ENCODE measurements at places on chromosomes 11 and 22.

GRCh38 chr11:111135101-111135500 lies 110.4 kb upstream of the POU2AF2 start:
- no peak for DNase-seq

GRCh38 chr11:69684651-69685050 lies 9.5 kb upstream of the LTO1 start:
- no peak for DNase-seq

DNA sequence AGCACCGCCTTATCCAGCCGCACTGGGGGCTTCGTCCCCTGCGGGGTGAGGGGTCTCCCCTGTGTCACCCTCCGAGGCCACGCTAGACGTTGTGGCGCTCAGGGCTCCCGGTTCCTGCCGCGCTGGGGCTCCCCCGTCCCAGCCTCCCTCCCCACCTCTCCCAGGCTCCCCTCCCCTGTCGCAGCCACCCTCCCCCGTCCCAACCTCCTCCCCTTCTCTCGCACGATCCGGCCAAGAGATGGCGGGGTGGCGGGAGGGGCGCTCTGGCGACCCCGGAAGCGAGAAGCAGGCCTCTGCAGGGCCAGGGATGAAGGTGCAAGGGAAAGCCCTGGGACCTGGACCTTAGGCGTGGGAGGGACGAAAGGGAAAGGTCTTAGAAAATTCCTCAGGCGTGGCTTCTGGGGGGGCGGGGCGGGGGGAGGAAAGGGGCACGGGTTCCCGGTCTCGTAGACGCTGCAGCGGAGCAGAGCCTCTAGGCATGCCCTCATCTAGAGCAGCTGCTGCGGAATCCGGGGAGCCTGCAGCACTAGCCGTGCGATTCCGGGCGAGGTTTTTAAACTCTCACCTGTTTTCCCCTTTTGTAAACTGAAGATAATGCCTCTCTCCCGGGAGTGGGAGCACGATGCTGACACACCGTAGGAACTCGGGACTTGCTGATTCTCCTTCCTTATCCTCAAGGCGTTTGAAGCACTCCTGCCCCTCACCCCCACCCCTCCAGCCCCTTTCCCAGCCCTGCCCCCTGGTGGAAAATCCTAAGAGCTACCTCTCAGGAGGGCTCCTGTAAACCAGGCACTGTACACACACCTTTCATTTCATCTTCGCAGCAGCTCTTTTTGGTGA lies 14.4 kb downstream of the KCNJ5 start:
- DNase-seq: no peak

DNA sequence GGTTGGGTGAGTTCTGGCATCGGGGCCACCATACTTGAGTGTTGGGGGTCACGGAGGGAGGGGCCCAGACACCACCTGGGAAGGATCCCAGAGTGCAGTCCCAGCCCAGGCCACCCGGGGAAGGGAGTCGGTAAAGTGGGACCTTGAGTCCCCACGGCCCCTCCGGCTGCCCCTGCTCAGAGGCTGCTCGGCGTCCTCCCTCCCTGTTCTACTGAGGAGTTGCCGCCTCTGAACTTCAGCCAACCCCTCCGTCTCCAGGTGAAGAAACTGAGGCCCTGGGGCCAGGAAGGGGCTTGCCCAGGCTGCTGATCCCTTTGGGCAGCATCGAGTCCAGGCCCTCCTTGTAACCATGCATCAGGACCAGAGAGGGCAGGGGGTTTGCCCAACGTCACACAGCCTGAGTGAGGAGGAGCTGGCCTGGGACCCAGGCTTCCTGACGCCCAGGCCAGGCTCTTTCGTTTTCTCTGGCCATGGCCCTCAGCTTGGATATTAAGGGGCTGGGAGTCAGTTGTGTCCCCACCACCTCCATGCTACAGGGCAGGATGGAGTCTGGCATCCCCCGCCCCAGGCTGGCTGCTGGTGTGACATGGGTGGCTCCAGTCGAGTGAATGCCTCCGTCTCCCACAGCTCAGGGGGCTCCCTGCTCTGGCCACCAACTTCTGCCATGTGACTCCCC lies 1.3 kb downstream of the PARVG start:
- DNase-seq: no peak

- no peak for DNase-seq
These were observed 7.5 kb downstream of the ROBO3 start for GRCh38 chr11:124872741-124873140.

DNA sequence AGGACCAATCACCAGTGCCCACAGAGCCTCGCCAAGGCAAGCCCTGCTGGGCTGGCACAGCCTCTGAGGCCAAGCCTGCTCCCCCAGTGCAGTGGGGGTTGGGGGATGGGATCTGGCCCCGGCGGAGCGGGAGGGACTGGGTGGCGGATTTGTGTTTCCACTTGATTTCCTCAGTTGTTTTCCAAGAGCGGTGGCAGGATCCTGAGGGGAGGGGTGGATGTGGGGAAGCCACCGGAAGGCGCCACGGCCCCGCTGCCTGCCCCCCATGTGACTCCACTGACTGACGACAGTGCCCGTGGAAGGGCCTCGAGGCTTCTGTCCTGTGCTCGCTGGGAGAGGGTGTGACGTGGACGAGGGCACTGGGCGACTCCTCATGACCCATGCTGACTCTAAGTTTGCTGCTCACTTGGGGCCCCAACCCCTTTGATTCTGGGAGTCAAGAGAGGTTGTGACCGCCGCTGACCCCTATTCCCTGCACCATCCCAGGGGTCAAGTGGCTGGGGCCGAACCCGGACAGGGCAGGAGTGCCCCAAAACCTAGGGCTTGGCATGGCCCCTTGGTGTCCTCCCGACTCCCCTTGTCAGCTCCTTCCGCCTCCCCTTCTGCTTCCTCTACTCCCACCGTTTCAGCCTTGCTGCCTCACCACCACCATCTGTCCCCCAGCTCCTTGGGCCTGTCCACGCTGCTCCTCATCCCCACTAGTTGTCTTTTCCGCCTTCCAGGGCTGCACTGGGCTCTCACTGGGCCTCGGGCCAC lies 23.5 kb upstream of the PICK1 start:
- no peak for DNase-seq

DNA sequence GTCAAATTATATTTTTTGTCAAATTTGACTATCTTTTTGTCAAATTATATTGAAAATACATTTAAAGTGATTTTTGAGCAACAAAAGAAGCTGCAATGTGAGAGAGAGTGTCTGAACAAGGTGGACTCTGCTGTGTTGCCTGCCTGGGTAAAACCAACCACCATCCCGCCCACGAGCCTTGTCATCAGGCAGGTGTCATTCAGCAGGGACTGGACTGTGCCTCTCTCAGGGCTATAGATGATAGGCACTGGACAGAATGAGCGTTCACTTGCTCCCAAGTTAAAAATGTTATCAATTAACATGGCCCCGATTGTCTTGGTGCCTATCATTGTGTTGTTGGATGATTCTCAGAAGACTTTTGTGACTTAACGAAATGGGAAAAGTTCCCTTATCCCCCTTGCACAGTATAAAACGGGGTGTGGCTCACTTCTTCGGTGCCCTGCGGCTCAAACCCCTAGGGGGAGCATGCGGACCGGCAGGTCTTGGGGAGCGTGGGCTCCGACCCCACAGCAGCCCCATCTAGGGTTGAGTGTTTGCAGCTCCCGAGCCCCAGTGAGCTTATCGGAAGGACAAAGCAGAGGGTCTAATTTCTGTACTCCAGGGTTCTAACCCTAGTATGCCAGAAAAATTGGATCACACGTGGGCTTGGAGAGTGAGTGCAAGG lies 1.7 kb downstream of the APOL5 start:
- no peak for DNase-seq

DNA sequence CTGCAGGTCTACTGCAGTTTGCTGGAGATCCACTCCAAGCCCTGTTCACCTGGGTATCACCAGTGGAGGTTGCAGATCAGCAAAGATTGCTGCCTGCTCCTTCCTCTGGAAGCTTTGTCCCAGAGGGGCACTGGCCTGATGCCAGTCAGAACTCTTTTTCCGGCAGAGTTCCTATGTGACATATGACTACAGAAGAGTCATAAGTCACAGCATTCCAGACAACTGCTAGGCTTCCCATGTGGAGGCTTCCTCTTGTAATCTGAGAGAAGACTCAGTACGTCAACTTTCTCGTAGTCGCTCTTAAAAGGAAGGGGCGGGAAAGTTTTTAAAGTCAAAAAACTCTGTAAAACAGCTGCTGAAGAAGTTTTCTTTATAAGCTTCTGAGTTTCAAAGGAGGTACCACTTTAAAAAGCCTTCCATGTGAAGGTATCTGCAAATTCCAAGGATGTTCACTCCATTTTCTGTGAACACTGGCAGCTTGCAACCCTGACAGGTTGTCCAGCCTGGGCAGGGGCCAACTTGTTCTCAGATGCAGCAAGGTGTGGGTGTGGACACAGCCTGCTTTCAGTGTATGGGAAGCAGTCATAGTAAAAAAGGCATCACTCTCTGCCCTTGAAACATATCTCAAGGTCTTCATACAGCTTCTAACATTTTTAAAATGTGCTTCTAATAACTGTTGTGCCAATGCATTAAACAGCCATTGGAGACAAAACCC lies 97.8 kb downstream of the ME3 start:
- DNase-seq: no peak

GRCh38 chr11:27672836-27673464 lies 27.3 kb downstream of the BDNF start:
- DNase-seq: no peak

DNA sequence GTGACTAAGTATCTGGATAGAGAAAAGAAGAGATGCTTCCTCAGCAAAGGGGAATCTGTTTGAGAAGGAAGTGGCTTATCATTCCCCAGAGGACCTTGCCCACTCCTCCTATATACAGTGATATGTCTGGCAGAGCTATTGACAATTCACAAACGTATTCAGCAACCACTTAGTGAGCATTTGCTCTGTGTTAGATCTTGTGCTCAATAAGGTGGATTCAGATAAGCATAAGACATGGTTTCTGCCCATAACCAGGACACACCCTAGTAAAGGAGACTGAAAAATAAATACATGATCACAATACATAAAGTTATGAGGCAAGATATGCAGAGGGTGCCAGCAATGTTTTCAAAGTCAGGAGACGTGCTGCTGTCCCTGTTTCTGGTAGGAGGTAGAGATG lies 1.4 kb downstream of the TMEM9B start:
- DNase-seq: no peak

DNA sequence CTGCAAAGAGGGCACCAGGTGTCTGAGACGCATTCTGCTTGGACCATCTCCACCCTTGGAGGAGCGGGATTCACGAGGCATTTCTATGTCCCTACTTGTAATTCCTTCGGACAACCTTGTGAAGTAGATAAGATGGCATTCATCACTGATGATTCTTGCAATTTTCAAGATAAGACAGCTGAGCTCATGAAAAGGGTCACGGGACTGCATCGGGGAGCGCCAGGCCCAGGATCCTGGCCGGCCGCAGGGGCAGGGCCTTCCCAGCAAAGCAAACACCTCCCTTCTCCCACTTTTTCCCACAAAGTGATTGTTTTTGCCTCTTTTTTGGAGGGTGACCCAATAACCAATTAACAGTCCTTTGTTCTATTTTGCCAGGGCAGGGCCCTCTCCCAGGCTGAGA lies 8.4 kb downstream of the LIF start:
- DNase-seq: no peak

- DNase-seq: no peak
These were observed 45.2 kb downstream of the RASSF10 start for GRCh38 chr11:13054278-13054677.
